ENCODE measurements at places on chromosomes 4 and X.

GRCh38 chr4:42074294-42074693 lies 78.2 kb downstream of the BEND4 start:
- DNase-seq = no peak

- no peak for DNase-seq
Measured at GRCh38 chrX:39862963-39863362, 234.8 kb downstream of the BCOR start.

GRCh38 chr4:93684571-93684970 lies 144.0 kb upstream of the ATOH1 start:
- DNase-seq = no peak

- DNase-seq = peak; percentile 70
Measured at GRCh38 chr4:89000844-89001360, 56.1 kb downstream of the FAM13A start.

- no peak for DNase-seq
Measured at GRCh38 chr4:165737309-165737972, 135.6 kb upstream of the TLL1 start.

DNA sequence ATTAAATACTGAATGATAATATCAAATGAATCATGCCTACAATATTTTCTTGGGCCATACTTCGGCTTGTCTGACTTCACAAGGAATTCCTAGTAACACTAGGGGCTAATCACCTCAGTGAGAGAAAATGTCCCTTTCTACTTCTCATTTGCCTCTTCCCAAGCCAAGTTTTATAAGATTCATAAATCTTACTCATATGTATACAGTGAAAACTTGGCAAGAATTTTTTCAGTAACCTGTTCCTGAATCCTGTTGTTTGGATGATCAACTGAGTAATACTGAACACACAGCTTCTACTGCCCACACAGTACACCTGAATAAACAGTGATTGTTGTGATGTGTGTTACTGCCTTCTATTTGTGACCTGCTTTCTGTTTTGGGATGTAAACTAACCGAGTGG lies 16.5 kb downstream of the TMPRSS11E start:
- DNase-seq = peak; percentile 60

DNA sequence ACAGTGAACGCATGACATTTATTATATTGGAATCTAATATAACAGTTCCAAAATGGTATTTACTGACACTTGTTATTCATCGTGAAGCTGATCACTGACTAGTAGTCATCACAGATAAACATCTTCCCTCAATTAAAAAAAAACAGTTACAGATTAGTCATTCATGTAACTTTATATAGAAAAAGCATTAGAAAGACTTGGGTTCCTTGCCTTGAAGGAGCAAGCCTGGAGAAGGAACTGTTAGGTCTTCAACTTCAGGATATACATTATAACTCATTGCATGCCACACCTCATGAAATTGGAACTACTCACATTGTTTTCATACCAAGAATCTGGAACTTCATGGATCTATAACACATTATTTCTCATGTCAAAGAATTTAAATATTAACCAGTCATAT lies 317.7 kb downstream of the CCSER1 start:
- DNase-seq = no peak

DNA sequence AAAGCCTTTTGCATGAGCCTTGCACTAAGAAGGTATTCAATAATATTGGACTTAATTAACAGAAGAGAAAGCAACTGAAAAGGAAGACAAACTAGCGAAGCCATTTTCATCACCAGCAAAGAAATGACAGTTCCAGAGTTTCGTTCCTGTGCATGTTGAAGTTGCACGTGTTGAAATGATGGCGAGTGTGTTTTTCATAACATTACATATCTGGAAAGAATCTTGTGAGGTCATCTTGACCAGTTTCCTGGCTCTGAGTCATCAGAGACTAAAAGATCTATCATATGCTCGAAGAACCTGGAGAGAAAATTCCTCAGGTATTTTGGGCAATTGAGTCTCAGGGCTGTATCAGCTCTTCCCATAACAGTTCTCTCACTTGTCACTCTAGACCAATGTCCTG lies 106.2 kb upstream of the MAML3 start:
- peak; percentile 94 for DNase-seq

GRCh38 chrX:41002026-41002425 lies 83.2 kb upstream of the USP9X start:
- no peak for DNase-seq

GRCh38 chrX:31934842-31935370 lies 863.1 kb upstream of the FTHL17 start:
- DNase-seq = no peak

DNA sequence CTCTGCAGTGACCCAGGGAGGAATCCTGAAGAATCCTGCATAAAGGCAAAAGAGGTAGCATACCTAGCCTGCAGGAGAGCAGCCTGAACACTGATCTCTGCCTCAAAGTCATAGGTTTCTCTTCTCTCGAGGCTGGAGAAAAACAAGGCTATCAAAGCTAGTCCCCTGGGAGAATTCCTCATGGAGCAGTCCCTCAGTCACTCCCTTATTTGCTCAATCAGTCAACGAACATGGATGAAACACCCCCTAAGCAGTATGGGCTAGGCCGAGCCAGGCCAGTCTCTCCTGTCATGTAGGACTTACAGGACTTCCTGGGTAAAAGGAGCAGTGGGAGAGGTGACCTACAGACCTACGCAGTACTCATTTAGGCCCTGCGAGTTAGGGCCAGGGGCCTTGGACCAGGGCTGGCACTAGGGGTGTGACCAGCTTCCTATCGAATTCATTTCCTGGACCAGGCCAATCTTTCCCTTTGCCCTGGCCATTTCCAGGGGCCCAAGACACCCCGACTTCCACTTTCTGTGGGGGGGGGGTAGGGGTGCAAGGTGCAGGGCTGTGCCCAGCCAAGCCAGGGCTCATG lies 164.1 kb downstream of the EFNB1 start:
- no peak for DNase-seq

DNA sequence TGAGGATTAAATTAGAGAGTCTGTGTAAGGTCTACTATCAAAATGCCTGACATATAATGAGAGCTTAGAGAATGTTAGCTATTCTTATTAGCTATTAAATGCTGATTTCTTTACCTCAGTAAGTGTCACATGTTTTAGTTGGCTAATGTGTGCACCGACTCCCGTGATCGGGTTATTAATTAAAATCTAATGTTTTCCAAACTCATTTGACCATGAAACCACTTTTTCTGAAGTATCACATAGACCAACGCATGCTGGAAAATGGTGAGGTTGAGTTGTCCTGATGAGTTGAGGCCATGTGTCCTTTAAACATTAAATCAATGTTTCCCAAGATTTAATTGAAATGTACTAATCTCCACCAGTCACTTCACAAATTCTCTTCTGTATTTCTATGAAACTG lies 84.8 kb upstream of the C1QTNF7 start:
- no peak for DNase-seq

DNA sequence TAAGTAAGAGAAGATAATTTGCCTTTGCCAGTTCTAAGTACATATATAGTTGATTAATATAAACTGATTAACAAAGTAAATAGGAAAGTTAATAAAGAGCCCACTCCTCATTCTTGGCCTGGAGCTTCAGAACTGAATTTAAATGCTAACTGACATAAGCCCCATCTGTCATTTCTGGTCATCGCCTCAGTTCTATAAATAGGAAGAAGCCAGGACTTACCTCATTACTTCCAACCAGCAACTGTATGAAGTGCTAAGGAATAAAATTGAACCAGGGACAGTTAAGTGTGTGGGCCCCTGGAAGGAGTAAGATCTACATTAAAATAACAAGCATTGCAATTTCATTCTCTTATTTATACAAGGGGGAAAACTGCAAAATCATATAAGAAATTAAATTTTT lies 52.0 kb upstream of the PDLIM5 start:
- no peak for DNase-seq

DNA sequence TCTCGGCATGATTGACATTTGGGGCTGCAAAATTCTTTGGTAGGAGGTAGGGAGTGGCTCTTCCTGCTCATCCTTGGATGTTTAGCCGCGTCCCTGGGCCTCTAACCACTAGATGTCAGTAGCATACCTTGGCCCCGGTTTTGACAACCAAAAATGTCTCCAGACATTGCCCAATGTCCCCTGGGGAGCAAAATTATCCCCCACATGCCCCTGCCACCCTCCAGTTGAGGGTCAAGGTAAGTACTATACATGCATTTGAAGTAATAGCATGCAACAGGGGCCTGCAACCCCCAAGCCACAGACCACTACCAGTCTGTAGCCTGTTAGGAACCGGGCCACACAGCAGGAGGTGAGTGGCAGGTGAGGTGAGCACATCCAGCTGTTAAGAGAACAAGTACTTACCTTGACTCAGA lies 17.6 kb upstream of the KIAA1210 start:
- DNase-seq = peak; percentile 33

GRCh38 chr4:183398298-183399125 lies 45.9 kb upstream of the CDKN2AIP start:
- DNase-seq = peak; percentile 84

DNA sequence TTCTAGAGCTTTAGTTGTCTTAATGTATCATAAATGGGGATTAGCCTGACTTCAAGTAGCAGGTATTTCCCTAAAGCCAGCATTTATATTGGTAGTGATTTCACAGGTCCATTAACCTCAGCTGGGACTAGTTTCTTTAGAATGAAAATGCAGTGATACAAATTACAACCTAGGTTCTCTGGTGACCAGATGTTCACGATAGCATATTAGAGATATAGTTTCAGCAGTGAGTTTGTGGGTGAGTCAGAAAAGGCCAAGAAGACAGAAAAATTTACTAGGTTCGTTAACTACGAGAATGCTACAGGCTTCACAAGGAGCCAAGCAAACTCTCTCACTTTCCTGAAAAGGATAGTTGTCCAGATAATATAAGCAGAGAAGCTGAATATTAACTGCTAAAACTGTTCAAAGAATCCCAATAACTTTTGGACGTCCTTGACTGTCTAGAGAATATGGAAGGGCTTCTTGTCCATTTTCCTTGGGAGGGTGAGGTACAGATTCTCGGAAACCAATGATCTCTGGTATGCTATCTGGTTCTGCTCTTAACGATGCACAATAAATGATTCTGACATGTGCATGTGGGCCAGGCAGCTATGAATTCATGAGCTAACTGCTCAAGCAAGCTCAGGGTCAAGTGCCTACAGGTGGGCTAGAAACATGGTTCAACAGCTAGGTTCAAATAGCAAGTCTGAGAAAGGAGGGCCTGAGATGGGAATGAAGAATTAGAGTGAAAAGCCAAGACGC lies 6.0 kb upstream of the SPCS3 start:
- DNase-seq = no peak

GRCh38 chrX:153049093-153049492 lies 7.2 kb upstream of the PNMA3 start:
- DNase-seq = no peak

DNA sequence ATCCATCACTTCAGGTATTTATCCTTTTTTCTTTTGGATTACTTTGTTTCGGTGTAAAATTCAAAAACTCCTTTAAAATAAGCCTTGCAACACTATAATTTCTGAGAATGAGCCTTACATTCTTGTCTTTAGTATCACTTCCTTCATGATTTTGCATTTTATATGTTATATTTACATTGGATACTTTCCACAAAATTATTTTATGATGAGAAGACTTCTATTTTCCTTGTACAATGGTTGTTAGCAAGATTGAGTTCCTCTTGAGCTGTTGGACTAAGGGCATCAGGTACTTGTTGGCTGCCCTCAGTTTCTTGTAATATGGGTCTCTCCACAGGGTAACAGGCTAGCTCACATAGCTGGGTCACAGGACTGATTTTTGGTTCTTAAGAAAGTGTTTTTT lies 22.7 kb upstream of the HPGDS start:
- DNase-seq = peak; percentile 8

GRCh38 chr4:1668488-1668840 lies 15.6 kb downstream of the FAM53A start:
- DNase-seq = no peak

DNA sequence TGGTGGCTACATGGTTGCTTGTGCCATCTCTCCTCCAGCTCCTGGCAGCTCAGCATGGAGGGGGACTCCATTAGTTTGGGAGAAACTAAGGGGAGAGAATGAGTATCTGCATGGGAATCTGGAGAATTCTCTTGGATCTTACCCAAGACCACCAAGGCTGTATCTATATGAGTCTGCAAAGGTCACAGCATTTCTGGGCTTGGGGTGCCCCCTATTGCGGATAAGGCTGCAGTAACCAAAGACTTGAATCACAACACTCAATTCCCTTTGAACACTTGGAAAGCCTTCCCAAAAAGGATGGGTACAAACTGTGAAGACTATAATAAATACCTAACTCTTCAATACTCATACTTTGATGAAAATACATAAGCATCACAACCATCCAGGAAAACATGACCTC lies 623.5 kb upstream of the NR3C2 start:
- DNase-seq = no peak

DNA sequence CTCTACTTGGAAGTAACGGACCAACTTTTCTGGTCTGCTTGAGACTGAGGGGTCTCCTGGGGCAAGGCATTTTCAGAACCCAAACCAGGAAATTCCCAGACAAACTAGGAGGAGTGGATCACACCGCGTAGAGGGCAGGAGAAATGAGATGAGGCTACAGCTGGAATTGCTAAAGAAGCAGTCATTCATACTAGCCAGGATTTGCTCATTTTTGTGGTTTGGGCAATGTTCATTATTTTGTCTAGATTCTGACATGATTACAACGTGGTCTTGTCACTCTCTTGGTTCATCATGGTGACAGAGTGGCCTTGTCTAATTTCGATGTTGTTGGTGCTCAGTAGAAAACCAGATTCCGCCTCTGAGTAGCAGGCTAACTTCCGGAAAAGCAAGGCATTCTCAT lies 63.2 kb downstream of the BANK1 start:
- no peak for DNase-seq

DNA sequence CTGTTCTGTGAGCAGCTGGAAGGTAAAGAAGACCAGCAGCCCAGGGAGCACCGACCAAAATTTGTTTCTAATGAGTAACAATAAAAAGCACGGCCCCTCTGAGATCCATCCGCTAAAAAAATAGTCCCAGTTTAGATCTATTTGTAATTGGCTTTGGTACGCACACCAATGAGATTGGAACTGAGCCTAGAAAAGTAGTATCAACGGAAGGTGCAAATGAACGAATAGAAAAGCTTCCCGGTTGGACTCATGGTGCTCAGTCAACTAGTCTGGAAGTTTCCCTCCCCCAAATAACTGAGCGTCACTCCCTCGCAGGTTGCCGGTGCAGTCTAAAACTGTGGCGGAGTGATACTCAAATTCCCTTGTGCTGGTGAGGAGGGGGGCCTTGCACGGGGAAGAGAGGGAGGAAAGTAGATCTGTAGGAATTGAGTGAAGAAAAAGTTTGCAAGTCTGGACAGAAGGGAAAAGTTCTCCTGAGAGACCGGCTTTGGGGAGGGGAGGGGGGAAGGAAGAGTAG lies at the start of gene COL4A5:
Gene COL4A5 (plus strand): TSS at position 413 of the 517 bp plus-strand sequence. CDS start 288 bp downstream, outside the sequence.
- peak; percentile 92 for DNase-seq
